Prostate gland (tissue), 2 donors: ENCODE measurements at places on chromosomes 1 and 21. TPM values are rescaled to one million over a fixed set of nuclear protein-coding genes. Genes with fewer than 3 reads are reported as not detected.

CELA3A gene
- total RNA-seq, result not detected

PDC gene
- total RNA-seq, result not detected

FAM151A gene
- not detected for total RNA-seq

PARP1 gene
- total RNA-seq, result 197 TPM

RHEX gene
- 3.9 TPM for total RNA-seq

GPR3 gene
- total RNA-seq, result 0.57 TPM

OR2W3 gene
- 0.23 TPM for total RNA-seq

CYP4A11 gene
- not detected for total RNA-seq

IQGAP3 gene
- 1.5 TPM for total RNA-seq

- DNase-seq, result no peak
Observed at GRCh38 chr1:95778217-95778616, 544.2 kb downstream of the RWDD3 start.

- DNase-seq, result no peak
Observed at GRCh38 chr1:166350490-166350889, 183.7 kb upstream of the FAM78B start.

GRCh38 chr21:41761934-41762635 lies 4.8 kb downstream of the RIPK4 start:
- DNase-seq, result no peak

GRCh38 chr1:228168563-228169270 lies 3.1 kb downstream of the IBA57 start:
- DNase-seq, result no peak

GRCh38 chr1:25932321-25932720 lies 26.1 kb upstream of the STMN1 start:
- DNase-seq, result no peak

DNA sequence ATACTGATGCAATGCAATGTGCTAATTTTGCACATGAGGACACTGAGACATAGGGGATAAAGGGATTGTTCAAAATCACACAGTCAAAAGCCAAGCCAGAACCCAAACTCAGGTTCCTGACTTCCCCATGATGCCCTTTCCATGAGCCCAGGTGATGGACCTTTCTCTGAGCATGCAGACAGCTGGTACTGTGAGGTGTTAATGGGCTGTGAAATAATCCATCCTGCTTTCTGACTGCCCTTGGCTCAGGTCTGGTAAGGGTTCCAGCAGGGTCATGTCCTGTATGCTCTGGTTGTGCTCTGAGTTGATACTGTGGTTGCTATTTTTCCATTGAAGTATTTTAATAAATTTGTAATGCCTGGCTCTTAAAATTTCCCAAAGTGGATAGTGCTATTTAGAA lies 50.0 kb downstream of the CNIH3 start:
- DNase-seq, result no peak

GRCh38 chr1:154809436-154810413 lies 60.4 kb downstream of the KCNN3 start:
- DNase-seq, result peak; percentile 20

- DNase-seq, result peak; percentile 11
Observed at GRCh38 chr1:47477595-47478080, 39.8 kb downstream of the FOXD2 start.

DNA sequence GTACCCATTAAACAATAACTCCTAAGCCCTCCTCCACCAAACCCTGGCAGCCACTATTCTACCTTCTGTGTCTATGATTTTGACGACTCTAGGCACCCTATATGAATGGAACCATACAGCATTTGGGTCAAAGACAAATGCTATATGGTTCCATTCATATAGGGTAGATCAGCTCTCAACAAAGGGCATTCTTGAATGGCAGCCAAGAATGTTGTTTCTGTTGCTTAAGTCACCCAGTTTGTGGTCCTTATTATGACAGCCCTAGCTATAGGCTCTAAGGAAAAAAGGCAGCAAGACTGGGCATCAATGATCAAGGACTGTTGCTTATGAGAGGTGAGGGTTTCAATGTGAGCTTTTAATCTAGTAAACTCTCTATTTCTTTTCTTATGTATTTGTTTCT lies 4.7 kb upstream of the SLC5A9 start:
- DNase-seq, result no peak

DNA sequence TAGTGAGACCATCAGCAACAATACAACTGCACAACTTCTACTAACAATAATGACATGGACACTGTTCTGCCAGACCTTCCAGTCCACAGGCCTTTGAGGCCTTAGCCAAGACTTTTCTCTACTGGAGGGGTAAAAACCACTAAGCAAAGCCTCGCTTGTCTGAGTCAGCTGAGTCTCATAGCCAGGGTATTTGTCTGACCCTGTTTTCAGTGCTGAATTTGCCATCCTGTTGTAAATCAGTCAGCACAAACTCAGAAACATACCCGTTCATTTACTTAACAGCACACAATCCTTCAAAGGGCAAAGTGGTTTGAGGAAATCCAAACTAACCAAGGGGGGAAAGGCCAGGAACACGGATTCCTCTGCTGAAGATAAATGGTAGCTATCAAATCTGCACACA lies 537.8 kb downstream of the SMYD3 start:
- DNase-seq, result no peak

- DNase-seq, result no peak
Observed at GRCh38 chr1:17081439-17081838, 27.6 kb upstream of the SDHB start.

DNA sequence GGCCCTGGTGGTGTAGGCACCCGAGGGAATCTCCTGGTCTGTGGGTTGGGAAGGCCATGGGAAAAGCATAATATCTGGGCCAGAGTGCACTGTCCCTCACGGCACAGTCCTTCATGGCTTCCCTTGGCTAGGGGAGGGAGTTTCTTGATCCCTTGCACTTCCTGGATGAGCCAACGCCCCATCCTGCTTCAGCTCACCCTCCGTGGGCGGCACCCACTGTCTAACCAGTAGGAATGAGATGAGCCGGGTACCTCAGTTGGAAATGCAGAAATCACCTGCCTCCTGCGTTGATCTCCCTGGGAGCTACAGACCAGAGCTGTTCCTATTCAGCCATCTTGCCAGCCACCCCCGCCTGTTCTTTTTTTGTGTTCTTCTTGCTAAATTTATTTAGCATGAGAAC lies 134.4 kb downstream of the LEPR start:
- no peak for DNase-seq

- DNase-seq, result no peak
Observed at GRCh38 chr1:33392206-33392605, 38.7 kb downstream of the PHC2 start.

DNA sequence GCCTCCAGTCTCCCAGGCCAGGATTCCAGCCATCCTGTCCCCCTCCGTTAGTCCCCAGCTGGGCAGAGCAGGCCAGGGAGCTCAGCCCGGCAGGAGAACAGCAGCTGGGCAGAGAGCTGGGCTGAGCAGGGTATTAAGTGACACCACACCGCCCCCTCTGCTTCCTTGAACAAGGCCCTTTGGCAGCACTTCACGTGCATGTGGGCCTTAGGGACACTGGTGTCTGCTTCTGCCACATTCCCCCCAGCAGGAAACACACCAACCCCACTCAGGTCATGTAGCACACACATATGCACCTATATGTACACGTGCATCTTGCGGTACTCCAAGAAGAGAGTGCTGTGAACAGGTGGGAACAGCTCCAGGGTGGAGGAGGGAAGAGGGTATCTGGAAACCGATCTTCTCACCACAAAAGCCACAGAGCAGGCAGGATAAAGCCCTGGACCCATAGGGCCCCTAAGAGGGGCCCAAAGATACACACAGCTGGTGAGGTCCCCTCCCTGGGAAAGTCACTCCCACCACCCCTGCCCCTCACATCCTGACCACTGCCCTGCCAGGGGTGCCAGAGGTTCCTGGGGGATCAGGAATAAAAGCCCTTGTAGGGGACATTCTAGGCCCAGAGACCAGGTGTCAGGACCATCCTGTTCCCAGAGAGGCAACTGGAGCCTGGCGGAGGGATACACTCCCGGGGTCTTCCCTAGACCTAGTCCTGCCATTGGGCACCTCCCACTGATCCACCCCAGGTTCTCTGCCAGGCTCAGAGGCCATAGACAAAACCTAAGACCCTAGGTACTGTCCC lies 4.5 kb downstream of the EPHA2 start:
- no peak for DNase-seq

DNA sequence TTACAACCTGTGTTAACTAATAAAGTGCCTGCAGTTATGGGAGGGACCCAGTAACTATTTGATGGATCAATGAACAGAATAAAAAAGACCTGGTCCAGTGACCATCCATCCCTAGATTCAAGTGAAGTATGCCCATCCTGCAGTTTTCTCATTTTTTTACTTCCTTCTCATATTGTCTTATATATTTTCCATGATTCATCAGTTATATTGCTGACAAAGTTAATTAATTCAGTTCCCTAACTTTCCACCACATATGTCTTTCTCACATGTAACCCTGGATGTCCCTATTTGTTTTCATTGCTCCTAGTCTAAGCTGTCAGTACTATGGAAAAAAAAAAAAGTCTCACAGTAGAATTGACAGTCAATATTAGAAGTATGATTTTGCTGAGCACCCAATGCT lies 64.3 kb downstream of the ITGB3BP start:
- no peak for DNase-seq

DNA sequence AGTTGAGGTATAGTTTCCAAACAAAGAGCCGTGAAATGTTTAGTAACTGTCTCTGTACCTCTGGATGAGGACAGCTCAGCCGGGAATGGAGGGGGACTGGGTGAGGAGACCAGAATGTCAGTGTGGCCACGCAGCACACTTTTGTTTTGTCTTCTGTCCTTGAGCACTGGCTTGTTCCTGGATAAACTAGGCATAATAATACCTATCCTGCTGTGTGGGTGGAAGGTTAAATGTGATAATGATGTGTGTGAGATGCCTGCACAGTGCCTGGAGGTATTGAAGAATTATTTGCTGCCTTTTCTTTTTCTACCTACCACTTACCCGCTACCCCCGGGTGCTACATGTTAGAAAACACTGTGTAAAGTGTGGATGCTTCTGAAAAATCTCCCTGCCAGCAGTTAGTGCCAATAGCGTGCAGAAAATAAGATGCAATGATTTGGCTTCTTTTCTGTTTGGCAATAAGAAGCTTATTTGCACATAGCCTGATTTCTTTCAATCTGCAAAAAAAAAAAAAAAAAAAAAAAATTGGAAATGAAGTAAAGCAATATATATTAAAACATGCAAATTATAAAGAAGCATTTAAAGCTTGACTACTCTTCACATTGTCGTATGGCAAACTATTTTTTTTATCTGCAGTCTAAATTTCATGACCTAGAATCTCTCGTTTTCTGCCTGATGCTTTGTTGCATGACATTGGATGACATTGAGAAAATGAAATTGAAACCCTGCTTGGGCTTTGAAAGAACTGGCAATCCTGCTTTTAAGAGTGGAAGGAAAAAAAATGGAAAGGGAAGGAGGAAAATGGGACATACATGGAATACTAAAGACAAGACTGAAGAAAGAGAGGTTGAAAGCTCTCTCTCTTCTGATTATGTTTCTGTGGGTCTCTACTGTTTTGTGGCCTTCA lies 89.5 kb downstream of the DISC1 start:
- DNase-seq, result no peak

- DNase-seq, result no peak
Observed at GRCh38 chr1:234265861-234266260, 107.4 kb upstream of the COA6 start.

- no peak for DNase-seq
Observed at GRCh38 chr1:80659161-80659560, 1141.6 kb upstream of the ADGRL2 start.

- DNase-seq, result no peak
Observed at GRCh38 chr1:20440785-20441200, 45.2 kb downstream of the CAMK2N1 start.

DNA sequence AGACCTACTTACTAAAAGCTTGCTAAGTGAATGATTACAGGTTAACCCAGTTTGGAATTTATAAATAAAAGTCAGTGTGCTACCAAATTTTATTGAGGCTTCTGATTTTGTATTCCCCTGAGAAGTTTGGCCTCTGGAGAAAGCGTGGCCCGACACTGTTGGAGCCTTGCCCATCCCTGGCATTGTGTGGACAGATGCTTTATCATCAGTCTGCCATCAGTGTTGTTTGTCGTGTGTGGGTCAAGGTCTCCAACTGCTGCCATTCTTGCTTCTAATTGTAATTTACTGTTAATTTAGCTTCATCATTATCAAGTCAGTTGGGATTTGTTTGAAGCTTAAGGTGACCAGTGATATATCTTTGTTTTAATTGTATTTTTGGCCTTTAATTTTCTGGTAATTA lies 62.0 kb upstream of the LPGAT1 start:
- no peak for DNase-seq
